ENCODE measurements at places on chromosomes 1 and 21.

DNA sequence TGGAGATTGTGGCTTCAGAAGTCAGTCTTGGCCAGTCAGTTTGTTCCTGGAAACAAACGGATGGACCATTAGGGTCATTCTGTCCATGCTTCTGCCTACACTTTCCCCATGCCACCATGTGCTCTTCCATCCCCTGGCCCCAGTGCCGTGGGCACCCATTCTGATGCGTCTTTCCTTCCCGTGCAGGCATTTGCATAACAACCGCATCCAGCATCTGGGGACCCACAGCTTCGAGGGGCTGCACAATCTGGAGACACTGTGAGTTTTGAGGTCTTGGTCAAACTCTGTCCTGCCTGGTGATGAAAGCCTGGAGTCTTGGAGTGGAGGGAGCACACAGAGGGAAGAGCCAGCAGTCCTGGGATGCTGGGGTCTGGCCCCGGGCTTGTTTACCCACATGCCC, 61.1 kb downstream of the UBE2T start:
- DNase-seq: no peak

- DNase-seq: no peak
These were observed 33.2 kb upstream of the SERBP1 start for GRCh38 chr1:67463298-67463955.

GRCh38 chr1:184906761-184907160, 67.5 kb downstream of the NIBAN1 start:
- DNase-seq: no peak

DNA sequence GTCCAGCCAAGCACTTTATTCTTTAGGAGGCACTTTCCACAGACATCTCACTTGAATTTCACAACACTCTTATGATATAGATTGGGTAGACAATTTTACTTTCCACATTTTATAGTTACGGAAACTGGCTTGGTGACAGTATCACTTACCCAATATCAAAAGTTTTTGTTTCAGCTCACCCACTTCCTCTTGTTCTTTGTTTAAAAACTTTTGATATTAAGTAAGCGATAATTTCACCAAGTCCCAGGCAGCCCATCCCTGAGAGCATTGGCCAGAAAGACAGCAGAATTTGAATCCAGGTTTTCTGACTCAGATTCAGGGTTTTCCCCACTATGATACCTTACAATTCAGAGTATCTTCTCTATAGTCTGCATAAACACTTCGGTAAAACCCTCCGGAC, 60.0 kb downstream of the LRIG2 start:
- DNase-seq: peak; percentile 24

DNA sequence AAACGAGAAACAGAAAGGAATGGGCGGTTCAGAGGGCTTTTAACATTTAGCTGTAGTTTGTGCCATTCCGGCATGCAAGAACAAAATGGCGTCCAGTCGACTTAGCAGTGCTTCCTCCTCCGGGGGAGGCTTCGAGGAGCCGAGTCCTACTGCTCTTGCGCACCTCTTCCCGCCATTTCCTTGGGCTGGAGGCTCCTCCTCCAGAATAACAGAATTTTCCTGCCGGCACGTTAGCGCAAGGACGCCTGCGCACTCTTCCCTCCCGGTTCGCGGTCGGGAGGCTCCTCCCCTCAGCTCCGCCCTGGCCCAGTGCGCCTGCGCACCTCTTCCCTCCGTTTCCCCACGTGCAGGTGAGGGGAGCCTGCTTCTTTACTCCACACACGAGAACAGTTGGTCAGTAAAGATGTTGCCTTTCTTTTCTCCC, 1.0 kb downstream of the DMRTB1 start:
- DNase-seq: no peak

Data from T-helper 2 cell treated with Interferon-gamma antibody and Interleukin-4, amounts not matched to agents 5 μg/mL and 100 μg/mL, for 36 hours (primary cell).